ENCODE measurements at places on chromosomes 2 and 18.

DNA sequence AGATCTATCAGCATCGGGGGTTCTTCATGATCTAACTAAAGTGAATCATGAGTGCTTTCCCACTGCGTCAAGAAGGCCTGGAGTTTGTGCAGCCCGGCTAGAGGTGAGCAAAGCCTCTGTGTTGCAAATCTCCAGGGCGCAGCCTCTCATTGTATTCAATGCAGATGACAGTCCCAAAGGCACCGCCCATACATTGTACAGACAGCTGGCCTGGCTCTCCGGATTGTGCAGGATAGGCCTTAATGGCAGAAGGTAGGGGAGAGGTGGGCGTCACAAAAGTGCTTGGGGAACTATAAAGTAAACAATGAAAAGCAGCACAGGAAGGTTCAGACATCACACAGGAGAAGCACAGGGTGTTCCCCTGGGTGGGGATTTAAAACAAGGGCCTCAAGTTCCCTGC is 907 bp upstream of the GYPC start:
- DNase-seq: no peak

DNA sequence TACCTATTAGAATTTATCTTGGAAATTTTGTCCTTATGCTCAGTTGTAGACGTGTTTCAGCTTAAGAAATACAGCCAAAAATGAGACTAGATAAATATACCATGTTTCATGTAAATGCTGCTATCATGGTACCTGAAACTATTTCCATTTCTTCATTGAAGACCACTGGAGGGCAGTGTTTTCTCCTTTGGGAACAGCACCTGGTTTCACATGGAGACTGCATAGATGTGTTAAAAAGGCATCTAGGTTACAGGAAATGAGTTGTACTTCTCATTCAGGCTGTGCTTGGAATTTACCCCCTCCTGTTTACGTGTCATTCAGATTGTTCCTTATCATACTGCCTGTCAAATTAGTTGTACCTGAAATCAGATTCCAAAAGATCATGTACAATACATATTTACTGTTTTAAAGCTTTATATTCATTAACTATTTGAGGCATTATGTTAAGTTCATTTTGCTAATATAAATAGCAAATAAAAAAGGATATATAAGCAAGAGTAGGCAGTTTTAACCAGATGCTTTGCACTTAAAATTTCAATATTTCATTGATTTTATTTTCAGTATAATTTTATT is 57.3 kb upstream of the PSMD14 start:
- peak; percentile 29 for DNase-seq

DNA sequence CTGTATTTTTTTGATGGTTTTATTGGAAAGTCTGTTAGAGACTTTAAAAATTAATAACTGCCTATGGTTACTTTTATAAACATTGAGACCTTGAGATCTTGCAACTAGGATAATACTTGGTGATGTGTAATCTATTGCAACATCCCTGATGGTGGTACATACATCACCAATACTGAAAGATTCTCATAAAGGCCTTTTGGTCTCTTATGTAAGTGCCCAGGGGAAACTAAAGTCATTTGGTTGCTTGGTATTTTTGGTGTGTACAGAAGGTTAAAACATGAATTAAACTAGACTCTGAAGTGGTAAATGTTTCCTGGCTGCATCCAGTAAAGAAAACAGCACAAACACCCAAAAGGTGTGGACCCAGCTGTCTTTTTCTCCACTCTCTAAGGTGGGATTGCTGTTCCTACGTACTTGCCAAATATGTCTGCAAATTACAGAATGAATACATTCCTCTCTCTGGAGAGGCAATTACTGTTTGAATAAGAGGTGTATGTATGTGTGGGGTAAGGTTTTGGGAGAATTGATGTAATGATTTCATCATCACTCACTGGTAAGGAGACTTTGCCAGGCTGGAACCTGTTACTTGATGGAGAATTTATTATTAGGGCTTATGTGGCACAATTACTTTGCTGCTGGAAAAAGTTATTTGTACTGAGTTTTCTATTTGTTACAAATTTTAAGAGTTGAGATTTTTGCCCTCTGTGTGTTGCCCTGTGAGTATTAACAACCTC is 3.6 kb downstream of the B3GNT2 start:
- DNase-seq: no peak

GRCh38 chr2:38077431-38077769 is 1.4 kb upstream of the CYP1B1 start:
- DNase-seq: no peak

DNA sequence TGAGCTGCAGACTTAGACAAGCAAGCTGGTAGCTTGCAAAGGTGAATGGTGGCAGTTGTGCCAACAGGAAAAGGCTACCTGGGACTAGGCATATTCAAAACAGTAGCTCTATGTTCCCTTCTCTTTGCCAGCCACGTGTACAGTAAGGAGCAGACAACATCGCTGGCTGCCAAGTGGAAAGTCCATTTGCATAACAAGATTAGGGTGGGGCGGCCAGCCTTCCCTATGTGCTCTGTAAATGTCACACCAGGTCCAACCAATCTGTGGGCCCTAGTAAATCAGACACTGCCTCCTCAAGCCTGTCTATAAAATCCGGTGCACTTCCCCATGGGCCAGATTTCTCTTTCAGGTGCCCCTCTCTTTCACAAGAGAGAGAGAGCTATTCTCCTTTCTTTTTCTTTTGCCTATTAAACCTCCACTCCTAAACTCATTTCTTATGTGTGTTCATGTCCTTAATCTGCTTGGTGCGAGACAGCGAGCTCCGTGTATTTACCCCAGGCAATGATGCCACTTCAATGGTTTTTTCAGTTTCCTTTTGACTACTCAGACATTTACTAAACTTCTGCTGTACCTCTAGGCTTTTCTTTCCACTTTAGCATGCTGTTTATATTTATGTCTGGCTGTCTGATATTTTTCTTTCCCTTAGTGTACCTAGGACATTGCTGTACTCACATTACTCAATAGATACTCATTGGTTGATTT is 297.4 kb upstream of the GCFC2 start:
- no peak for DNase-seq

- no peak for DNase-seq
Observed at GRCh38 chr18:7004009-7004408, 113.6 kb downstream of the LAMA1 start.

- DNase-seq: no peak
Observed at GRCh38 chr2:121333834-121334558, 49.0 kb upstream of the TFCP2L1 start.

DNA sequence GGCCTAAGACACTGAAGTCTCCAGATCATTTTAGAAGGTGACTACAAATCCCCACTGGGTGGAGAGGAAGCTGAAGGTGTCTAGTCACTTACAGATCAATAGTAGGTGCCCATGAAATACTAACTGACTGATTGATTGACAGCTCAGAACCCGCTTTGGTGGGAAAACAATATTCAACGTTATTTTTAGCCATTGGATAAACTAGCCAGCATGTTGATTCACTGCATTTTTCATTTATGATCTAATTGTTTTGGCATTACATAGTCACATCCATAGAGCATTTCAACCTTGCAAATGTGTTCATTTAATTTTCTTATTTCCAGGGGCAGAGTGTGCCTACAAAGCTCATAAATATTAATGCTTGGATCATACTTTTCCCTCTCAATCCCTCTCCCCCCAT is 162.3 kb downstream of the MREG start:
- no peak for DNase-seq

- no peak for DNase-seq
Observed at GRCh38 chr18:37122877-37123276, 293.9 kb downstream of the KIAA1328 start.

DNA sequence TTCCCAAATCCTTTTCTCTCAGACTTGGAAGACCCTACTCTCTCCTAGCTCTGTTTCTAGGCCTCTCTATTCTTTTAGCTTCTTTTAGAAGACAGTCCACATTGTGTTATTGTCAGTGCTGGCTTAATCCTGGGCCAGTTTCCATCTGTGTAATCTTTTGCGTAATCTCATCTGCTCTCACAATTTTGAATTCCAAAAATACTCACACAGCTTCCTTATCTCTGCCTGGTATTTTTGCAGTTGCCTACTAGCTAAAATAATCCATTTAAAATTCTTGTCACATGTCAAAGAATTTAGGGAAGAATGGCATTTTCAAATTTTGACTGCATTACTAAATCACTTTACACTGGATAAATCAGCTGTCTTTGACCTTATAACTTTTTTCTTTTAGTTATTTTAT is 200.6 kb upstream of the MEX3C start:
- no peak for DNase-seq

GRCh38 chr18:56574861-56575260 is 63.5 kb downstream of the TXNL1 start:
- DNase-seq: no peak

DNA sequence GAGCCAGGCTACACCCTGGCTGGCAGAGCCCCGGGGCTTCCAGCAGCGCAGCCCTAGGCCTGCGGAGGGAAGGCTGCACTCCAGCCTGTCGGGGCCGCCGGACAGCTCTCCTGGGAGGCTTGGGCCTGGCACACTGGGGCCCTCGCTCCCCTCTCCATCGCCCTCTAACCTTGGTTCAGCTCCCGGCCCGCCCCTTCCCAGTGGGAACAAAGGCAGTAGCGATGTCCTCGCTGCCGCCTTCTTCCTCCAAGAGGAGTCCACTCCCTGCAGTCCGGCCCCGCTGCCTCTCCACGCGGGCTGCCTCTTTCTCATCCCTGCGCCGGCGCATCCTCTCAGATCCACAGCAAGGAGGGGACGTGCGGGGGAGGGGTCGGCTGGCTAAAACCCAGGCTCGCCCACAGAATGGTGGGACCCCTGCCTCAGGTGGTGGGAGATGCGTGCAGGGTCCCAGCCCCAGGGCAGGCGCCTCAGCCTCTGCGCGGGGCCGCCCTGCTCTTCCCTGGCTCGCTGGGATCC is 138.1 kb downstream of the TWIST2 start:
- DNase-seq: no peak

GRCh38 chr2:128970332-128971116 is 651.9 kb upstream of the HS6ST1 start:
- no peak for DNase-seq

DNA sequence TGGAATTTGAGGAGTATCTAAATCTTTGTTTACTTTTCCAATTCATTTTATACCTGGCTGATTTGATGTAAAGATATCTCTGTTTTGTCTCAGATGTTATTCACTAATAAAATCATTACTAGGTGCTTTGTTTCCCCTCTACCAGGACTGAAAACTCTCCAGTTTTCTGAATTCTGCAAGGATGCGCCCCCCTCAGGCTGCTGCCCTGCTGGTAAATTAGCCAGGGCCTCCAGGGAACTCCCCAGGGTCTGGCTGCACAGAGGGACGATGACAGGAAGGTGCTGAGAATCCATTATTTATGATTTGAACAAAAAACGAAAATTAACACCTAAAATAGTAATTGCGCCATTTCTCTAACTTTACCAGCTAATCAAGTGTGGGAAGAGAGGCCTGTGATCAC is 541.2 kb upstream of the POU3F3 start:
- DNase-seq: no peak

- DNase-seq: no peak
Observed at GRCh38 chr2:18856765-18857164, 267.4 kb upstream of the NT5C1B start.

- no peak for DNase-seq
Observed at GRCh38 chr18:35389095-35389618, 12.0 kb upstream of the ZNF396 start.
